ENCODE measurements at places on chromosomes 4 and X.
A peak's percentile ranks its signal among the peaks of the same experiment; 100 is the strongest.

DNA sequence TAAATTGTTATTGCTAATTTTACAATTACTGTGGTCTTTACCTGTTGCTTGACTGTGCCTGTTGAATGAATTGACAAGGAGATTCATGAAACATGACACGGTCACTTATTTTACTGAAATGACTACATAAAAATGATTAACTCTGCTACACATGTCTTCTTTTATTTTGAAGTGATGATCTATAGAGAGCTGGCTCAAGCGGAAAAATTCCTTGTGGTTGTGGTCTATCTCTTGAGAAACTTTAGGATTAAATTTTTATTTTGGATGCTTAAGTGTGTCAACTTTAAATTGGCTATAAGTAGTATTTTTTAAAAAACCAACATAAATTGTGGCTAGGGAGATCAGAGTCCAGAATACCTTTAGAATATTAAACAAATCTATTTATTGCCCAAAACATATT, 131.8 kb upstream of the PITX2 start:
- no peak for DNase-seq

GRCh38 chr4:153266988-153267387, 62.7 kb downstream of the TRIM2 start:
- no peak for DNase-seq

- peak; percentile 35 for DNase-seq
These were observed 315.9 kb downstream of the MAPK10 start for GRCh38 chr4:86043755-86044592.

GRCh38 chrX:36609616-36610585, 398.3 kb upstream of the FAM47C start:
- DNase-seq = no peak

GRCh38 chr4:139333046-139333445, 30.8 kb upstream of the NDUFC1 start:
- no peak for DNase-seq

- no peak for DNase-seq
These were observed 37.5 kb downstream of the PIGG start for GRCh38 chr4:536351-536972.

- no peak for DNase-seq
These were observed 4.5 kb downstream of the DDX3X start for GRCh38 chrX:41338436-41338835.

DNA sequence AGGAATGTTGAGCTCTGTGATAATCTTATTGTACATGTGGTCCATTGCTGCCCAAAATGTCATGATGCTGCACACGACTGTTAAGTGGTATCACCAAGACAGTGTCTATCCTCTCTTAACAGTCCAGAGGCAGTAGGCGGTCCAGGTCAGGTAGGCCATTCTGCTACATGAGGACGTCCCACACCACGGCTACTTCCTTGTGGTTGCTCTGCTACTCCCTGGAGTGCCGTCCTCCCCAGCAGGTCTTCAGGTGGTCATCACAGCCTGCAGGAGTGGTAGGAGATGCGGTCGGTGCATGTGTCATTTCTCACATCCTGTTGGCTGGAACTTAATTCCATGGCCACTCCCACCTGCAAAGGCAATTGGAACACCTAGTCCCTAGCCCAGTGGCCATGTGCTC, 11.5 kb upstream of the STK32B start:
- no peak for DNase-seq

- DNase-seq = no peak
These were observed 67.4 kb downstream of the EMCN start for GRCh38 chr4:100450449-100450848.

- DNase-seq = no peak
These were observed 20.0 kb downstream of the NDP start for GRCh38 chrX:43953218-43953617.

DNA sequence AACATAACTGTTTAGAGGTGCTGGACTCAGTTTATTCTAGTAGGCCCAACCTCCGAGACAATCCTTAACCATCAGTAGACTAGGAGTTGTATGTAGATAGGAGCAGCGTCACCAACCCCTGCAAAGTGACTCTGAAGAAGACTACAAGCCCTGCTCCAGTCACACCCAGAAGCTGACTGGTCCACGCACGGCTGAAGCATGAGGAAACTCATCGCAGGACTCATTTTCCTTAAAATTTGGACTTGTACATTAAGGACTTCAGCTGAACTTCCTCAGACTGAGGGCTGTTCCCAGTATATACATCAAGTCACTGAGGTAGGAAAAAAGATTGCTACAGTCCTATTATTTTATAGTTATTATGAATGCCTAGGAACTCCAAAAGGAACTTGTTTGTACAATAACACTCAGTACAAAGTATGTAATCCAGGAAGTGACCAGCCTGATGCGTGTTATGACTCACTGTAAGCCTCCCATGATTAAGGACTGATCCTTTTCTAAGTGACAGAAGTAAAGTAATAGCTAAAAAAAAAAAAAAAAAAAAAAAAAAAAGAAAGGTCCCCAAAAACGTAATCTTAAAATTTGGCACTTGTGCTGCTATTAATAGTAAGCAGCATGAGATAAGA, 41.6 kb upstream of the UGT2B7 start:
- DNase-seq = no peak

DNA sequence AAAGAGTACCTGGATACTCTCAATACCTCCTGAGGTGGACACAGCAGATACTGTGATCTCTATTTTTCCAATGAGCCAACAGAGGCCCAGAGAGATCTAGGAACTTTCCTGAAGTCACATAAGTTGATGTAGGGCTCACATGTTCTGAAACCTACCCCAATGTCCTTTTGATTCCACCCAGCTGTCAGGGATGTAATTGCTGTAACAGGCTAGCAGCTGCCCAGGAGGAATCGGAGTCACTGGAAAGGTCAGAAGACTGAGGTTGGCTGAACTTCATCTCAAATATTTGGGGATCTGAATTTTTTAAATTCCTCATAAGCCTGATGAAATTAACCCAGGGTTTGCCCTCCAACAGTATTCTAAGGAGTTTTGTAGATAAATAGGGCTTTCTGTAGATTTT, 52.5 kb upstream of the PROM1 start:
- no peak for DNase-seq

- DNase-seq = no peak
These were observed 38.2 kb downstream of the CHST7 start for GRCh38 chrX:46611658-46612362.

DNA sequence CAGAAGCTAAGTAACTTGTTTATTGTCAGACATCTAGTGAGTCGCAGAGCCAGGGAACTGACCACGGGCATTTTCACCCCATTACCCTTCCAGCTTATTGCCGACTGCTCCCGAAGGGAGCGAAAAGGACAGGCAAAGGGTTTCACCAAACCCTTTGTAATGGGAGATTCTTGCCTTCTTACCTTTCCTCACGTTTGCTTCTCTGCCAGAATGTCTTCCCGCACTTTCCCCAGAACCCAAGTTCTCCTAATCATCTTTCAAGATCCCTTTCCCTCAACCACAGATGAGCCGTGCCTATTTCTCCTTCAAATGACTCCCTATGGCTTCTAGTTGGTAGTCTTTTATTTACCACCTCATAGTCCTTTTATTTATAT, 520 bp upstream of the SRP72 start:
- DNase-seq = no peak

- no peak for DNase-seq
These were observed 124.5 kb downstream of the CHM start for GRCh38 chrX:85922821-85923220.

DNA sequence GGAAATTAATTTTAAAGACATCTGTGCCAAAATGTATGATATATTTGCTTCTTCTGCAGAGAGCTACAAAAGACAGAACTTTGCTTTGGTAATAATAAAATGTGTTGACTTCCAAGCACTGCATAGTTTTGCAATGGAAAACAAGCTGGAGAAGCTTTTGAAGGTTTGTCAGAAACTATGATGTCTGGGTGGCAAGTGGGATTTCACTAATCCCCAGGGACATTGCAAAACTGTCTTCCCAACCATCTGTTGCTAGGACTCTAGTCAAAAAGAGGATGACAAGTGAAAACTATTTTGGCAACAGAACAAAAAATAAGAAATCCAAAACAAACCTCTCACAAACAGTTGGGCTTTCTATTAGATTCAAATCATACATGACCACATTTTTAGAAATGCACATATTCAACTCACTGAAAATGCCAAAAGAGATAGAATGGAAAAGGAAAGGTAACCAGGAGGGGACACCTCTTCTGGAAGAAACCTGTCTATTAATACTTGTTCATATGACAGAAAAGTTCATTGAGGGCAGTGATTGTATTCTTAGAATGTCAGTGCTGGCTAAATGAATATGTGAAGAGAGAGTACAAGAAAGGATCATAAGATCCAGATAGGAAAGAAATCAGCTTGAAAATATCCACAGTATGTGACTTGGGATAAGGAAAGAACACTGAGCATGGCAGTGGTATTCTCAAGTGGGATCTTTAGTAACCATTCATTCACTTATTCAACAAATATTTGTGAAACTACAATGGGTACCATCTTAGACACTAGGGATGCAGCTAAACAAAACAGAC, 228.0 kb downstream of the RASL11B start:
- no peak for DNase-seq

DNA sequence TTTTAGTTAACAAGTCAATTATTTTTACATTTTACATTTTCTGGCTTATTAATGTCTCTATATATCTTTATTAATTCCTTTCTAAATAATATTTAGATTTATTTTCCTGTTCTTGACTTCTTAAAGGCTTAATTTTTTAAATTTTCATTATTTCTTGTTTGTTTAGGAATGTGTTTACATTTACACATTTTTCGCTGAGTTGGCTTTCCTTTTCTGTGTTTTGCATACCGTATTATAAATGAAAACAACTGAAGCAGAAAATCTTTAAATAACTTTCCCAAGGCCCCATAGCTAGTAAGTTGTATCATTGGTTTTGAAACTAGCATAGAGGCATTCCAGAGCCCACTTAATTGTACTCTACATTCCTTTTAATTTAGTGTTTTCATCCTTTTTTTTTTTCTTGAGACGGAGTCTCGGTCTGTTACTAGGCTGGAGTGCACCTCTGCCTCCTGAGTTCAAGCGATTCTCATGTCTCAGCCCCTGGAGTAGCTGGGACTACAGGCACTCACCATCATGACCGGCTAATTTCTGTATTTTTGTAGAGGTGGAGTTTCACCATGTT, 261.6 kb downstream of the IQCM start:
- DNase-seq = no peak

DNA sequence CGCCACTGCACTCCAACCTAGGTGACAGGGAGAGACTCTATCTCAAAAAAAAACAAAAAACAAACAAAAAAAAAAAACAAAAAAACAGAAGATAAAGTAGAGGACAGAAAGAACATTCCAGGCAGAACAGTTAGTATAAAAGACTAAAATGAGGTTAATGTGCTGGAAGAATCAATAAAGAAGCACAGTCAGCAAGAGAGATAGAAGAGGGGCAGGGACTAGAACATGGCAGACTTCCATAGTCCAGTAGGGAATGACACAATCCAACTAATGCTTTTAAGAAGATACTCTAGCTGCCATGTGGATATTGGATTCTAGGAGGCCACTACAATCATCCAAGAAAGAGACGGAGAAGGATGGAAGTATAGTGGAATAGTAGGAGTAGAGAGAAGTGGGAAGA, 11.6 kb downstream of the ADGRG2 start:
- DNase-seq = no peak

GRCh38 chr4:112853662-112854256, 195.7 kb upstream of the ANK2 start:
- no peak for DNase-seq

- DNase-seq = no peak
These were observed 34.7 kb downstream of the RLIM start for GRCh38 chrX:74579597-74580198.

Data from NCI-H1048 (cell line).